ENCODE measurements at places on chromosomes 11 and 22.

GRCh38 chr11:87443707-87444106 is 406.0 kb downstream of the TMEM135 start:
- DNase-seq = no peak

DNA sequence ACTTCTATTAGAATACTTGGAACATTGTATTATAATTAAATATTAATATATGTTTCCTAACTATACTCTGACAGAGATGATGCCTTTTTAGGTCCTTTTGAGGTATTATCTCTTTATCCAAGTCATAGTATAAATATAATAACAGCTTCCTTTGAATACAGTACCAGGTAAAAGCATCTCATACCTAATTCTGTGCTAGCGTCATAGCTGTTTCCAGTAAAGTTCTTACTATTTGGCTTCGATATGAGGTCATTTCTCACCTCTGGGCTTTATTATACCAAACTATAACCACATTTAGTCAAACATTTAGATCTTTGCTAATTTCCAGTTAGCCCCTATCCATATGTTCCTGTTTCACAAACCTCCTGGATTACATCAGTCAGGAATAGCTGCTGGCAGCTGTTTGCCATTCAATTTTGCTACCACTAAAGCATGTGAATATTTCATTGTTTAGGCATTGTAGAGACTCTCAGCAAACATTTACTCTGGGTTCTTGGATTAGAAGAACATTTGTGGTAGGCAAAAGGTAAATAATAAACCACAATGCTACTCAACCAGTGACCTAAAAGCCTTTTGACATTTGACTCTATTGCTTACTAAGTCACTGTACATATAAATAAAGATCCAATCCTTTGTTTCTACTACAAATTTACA is 255.1 kb downstream of the TTC28 start:
- no peak for DNase-seq

GRCh38 chr11:72598906-72599305 is 75.3 kb downstream of the PDE2A start:
- no peak for DNase-seq

DNA sequence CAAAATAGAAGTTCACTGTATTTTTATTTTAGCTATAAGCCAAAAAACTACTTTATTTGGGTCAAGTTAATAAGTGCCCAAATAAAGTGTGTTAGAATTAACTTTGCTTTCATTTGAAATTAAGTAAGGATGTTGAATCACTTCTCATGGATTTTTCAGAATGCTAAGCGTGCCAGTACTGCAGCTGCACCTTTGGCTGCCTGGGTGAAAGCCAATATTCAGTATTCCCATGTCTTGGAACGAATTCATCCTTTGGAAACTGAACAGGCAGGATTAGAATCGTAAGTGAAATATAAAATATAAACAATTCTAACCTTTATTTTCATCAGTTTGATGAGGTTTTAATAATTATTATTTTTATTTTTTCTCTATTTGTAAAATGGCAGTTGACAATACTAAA is 113.6 kb downstream of the DYNC2H1 start:
- no peak for DNase-seq

- DNase-seq = no peak
These were observed 4.6 kb downstream of the LRRC32 start for GRCh38 chr11:76665921-76666351.

DNA sequence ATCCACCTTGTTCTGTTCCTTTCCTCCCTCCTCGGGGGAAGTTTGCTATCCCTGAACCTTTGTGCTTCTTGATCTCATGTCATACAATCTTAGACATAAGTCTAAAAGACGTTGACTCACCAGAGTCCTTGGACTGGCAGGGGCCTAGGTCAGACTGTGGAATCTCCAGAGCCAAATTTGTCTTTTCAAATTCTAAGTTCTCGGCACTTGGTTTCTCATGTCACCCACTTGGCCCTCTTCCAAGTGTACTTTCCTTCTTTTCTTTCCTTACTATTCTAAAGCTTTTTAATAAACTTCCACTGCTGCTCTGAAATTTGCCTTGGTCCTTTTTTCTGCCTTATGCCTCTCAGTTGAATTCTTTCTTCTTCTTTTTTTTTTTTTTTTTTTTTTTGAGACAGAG is 30.1 kb upstream of the SMPD1 start:
- no peak for DNase-seq

- no peak for DNase-seq
These were observed 1.2 kb upstream of the P2RY6 start for GRCh38 chr11:73270855-73271477.

GRCh38 chr22:31951194-31952093 is 7.1 kb downstream of the YWHAH start:
- DNase-seq = no peak

GRCh38 chr11:432501-433100 is 9.2 kb downstream of the ANO9 start:
- DNase-seq = no peak

- DNase-seq = no peak
These were observed 89.3 kb downstream of the BCR start for GRCh38 chr22:23269441-23270211.

DNA sequence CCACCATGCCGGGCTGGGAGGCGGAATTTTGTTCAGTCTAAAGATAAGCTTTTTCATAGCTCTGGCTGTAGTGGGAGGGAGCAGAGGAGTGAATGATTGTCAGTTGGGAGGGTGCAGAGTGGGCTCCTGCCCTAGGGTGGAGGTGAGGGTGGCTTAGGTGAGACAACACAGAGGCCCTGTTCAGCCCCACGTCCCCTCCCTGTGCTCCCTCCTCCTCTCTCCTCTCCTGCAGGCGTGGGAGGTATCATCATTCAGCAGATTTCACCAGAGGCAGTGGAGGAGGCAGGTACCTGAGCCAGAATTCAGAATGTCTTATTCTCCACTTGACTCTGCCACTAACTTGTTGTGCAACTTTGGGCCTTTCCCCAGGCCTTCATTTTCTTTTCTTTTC is 1.7 kb upstream of the THRSP start:
- no peak for DNase-seq

GRCh38 chr11:1261241-1262071 is 38.6 kb downstream of the MUC5B start:
- DNase-seq = no peak

DNA sequence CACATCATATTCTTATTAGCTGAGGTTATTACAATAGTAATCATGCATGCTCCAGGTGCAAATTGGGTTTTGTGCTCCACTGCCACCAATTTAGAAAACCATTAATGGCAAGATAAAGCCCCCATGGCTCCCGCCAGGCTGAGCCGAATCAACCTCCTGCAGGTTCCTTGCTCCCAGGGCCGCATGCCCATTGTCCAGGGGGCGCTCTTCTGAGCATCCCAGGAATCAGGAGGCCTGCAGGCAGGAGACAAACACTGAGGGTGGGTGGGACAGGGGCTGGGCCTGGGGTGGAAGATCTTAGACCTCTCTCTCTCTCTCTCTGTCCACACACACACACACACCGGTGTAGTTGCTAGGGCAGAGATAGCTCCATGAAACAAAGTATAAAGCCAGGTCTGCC is 57.4 kb downstream of the BUD13 start:
- DNase-seq = no peak

GRCh38 chr22:27378995-27379394 is 422.6 kb downstream of the MN1 start:
- DNase-seq = no peak

GRCh38 chr11:121643479-121644186 is 190.9 kb upstream of the SORL1-AS1 start:
- no peak for DNase-seq

- DNase-seq = no peak
These were observed 37.3 kb downstream of the C11orf58 start for GRCh38 chr11:16775614-16776283.

DNA sequence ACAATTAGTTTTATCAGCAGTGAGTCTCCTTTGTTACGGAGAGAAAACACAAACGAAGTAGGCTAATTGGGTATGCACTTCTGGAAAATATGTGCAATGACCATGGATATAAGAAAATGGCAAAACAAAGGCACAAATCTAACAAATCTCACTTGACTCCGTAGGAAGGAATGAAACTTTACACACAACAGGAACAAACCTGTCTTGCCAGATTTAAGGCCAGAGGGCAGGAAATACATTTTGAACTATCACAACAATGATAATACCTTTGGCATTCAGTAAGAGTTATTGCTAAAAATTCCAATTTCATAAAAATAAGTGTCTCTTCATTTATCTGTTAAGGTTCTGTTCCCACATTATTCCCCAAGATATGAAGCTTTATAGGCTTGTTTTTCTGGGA is 36.6 kb downstream of the SLC25A17 start:
- DNase-seq = no peak

DNA sequence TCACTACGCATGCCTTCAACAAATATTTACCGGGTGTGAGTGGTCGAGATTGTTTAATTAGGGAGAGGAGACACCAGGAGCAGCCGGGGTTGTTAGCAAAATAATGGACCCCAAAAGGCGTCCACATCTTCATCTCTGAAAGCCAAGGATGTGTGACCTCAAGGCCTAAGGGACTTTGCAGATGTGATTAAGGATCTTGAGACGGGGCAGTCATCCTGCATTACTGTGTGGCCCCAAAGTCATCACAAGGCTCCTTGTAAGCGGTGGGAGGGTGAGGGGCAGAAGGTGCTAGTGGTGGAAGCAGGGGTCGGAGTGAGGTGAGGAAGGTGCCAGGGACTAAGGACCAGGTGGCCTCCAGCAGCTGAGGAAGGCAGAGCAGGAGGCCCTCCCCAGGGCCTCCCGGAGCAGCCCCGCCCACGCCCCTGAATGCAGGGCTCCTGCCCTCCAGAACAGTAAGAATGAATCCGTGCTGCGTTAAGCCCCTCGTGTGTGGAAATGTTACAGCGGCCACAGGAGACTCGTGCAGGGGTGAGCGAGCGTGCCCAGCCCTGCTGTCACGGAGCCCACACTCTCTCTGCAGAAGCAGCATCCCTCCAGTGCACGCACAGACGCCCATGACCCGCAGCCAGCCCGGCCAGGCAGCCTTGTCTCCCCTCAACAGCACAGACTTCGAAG is 83.5 kb downstream of the CELSR1 start:
- no peak for DNase-seq

DNA sequence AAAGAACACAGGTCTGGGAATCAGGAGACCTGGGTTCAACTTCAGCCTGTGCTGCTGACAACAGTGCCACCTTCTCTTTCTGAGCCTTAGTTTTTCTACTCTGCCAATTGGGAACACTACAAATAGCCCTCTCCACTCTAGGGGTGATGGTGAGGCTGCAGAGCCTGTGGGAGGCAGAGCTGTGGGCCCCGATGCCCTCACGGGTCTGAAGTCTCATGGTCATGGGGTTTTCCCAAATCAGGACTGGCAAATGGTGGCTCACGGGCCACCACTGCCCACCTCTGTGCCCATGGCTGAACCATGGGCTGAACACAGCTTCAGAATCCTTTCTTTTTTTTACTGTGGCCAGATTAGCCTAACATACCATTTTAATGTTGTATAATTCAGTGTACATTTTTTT is 19.8 kb downstream of the SYNGR1 start:
- no peak for DNase-seq

- no peak for DNase-seq
These were observed 262.5 kb upstream of the ARHGAP20 start for GRCh38 chr11:110974731-110975130.

DNA sequence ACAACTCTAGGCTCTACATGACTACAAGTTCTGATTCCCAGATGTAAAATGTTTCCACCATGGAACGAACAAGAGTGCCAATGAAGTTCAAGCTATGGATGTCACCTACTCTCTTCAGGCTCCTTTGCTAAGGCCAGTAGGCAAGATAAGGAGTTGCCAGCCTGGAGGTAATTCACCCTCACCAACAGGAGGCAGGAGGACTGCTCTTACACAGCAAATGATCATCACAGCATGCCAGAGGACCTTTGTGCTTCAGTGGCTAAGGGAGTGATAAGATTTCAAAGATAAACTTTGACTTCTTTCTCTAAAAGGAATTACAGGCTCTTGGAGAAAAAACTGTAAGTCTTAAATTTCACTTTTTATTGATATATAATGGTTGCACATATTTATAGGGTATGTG is 54.1 kb upstream of the SLC36A4 start:
- DNase-seq = no peak

DNA sequence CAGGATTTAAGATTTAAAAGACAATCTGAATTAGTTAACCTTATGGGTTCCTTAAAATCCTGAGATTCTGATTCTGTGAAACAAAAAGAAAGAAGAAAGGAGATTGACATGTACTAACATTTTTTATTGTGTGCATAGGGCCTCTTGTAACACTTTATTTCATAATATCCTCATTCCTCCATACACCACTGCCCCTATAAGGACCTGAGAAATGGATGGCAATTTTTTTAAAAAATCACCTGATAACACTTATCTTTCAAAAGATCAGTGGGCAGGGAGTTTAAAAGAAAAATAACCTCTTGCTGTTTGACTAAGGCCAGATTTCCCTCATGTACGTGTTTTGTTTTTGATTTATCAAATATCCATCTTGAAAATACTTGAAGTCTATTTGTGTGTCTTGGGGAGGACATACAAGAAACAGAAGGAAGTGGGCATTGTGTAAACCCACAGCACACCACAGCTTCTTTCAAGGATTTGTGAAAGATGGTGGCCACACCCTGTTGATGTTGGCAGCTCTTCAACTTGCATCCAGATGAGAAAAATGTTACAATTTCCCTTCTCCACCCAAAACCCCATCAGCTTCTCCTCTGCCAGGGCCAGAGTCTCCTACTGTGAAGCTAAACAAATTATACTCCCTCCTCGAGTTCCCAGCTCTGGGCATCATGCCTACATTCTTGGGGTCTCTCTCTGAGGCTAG is 35.0 kb upstream of the MPEG1 start:
- DNase-seq = no peak

GRCh38 chr22:46348099-46348695 is 12.7 kb downstream of the TRMU start:
- no peak for DNase-seq

- DNase-seq = no peak
These were observed 4.6 kb downstream of the DCHS1 start for GRCh38 chr11:6650980-6651379.

- DNase-seq = no peak
These were observed 146.6 kb downstream of the BBOX1 start for GRCh38 chr11:27187075-27187847.

- no peak for DNase-seq
These were observed 1630.8 kb upstream of the TENM4 start for GRCh38 chr11:81071606-81072005.

DNA sequence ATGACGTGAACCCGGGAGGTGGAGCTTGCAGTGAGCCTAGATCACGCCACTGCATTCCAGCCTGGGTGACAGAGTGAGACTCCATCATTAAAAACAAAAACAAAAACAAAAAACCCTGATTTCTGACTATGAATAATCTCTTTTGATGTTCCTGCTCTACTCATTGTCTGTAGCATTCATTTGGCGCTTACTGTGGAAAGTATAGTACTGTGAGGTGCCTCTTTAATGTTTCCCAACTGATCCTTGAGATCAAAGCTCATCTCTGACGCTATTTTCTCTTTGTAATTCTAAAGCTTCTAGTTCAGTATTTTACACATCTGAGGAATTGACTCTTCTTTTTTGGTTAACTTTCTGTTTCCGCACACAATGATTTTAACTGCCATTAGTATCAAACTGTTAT is 60.0 kb downstream of the GRK3 start:
- no peak for DNase-seq

DNA sequence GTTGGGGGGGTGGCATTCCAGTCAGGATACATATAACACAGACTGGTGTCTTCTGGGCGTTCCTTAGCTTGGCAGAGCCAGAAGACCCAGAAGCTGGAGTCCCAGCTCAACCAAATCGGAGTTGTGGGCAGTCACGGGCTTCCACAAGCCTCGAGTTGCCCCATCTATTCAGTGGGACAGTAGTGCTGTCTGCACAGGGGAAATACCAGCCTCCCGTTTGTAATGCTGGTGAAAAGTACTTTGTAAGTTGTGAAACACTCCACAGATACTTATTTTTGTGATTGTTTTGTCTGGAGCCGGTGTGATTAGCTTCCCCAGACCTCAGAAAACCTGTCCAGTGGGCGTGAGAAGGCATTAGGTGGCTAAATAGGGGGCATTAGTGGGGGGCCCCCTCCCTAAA is 13.6 kb downstream of the DGKZ start:
- DNase-seq = no peak
